Esophagus squamous epithelium (tissue), 5 donors: ENCODE measurements at places on chromosomes 3 and 15. TPM values are rescaled to one million over a fixed set of nuclear protein-coding genes. Genes with fewer than 3 reads are reported as not detected.

Gene UBXN7
- total RNA-seq, result 18.7 TPM

DNA sequence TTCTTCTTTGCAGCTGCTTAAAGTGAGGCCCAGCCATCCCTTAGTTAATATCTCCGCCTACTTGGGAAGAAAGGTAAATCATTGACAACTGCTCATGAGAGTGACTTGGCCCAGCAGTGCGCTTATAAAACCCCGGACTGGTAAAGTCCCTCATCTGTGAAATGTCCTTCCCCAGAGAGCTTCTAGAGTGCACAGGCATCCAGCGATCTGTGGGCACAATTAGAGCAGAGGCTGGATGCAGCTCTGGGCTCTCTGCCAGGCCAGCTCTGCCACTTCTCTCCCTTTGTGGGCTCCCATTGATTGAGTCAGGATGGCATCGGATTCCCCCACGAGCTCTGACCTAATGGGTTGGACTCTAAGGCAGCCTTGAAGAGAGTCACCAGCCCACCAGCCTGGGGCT is 219.0 kb upstream of the LINGO1 start:
- no peak overlapping the region for H3K27ac ChIP-seq
- no peak overlapping the region for H3K4me3 ChIP-seq
- no peaks in the 10 kb centered on the region for H3K4me1 ChIP-seq
- DNase-seq, result no peak
- no peaks in the 10 kb centered on the region for H3K36me3 ChIP-seq

DNA sequence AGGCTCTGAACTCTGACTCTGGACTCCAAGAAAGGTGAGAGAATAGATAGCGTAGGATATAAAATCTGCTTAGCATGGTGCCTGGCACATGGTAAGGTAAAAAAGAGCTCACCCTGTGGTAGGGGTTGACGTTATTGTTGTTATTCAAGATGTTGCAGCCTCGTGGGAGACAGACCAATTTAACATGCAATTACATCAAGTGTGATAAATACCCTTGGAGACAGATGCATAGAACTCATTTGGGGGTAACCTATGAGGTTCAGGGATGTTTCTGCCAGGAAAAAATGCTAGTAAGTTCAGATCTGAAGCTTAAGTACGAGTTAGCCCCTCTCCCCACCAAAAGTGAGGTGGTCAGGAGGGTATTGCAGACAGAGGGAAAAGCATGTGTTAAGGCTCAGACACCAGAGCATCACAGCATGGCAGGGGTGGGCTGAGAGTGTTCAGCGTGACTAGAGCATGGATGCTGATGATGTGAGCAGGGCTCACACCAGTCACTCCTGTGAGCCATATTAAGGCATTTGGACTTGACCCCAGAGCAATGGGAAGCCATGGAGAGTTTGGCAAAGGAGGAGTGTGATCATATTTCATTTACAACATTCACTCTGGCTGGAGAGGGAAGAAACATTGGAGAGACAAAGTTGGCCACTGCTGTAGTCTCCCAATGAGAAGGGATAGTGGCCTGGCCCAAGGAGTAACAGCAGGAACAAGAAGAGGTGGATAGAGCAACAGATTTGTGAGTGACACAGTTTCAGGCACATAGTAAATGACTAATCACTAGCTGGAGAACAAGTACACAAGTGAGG is 181.0 kb downstream of the UACA start:
- H3K4me1 ChIP-seq, result peaks cover 10% of the 10 kb centered on the region
- no peaks in the 10 kb centered on the region for H3K27me3 ChIP-seq
- DNase-seq, result no peak
- H3K36me3 ChIP-seq, result no peaks in the 10 kb centered on the region
- no peak overlapping the region for H3K27ac ChIP-seq

DNA sequence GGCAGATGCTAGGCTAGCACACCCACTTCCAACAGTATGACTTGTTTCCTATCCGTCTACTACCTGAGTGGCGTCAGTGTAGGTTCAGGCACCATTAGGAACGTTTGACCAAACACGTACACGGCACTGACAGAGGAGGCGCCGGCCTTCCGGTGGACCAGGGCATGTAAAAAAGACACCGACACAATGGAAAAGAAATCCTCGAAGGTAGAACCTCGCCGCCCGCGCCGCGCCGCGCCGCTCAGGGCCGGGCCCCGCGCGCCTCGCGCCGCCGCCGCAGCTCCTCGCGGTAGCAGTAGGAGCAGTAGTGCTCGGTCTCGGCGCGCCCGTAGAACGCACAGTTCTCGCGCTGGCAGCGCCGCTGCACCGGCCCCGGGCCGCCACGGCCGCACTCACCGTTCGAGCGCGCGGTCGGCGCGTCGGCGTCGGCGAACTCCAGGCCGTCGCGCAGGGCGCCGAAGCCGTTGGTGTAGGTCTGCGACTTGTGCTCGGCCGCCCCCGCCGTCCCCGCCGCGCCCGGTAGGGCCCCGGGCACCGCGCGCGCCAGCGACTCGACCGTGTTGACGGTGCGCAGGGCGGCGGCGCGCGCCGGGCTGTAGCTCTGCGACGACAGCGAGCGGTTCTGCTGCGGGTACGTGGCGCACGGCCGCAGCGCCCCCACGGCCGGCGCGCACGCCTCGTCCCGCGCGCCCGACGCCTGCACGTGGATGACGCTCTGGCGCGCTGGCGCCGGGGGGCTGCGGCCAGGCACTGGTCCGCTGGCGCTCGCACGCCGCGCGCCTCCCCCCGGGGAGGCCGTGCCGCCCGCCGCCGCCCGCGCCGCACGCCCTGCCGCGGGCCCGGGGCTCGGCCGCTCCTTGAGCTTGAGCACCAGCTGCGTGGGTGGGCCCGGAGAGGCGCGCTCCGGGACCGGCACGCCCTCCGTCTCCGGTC is 156.7 kb downstream of the KLF13 start:
- no peaks in the 10 kb centered on the region for H3K36me3 ChIP-seq
- H3K27ac ChIP-seq, result peak overlapping the region; percentile 75
- H3K4me3 ChIP-seq, result peak overlapping the region; percentile 43
- peaks cover 11% of the 10 kb centered on the region for H3K4me1 ChIP-seq
- DNase-seq, result no peak

Gene TPM1
- total RNA-seq, result 78.7 TPM
